Endothelial cell of umbilical vein (primary cell): ENCODE measurements at places on chromosomes 1 and 21.

GRCh38 chr1:187513190-187513589, 684.4 kb downstream of the PLA2G4A start:
- no peak for DNase-seq

- DNase-seq, result peak; percentile 24
Observed at GRCh38 chr1:226424221-226425003, 16.5 kb upstream of the PARP1 start.

GRCh38 chr1:182235604-182235951, 156.0 kb downstream of the GLUL start:
- no peak for DNase-seq

DNA sequence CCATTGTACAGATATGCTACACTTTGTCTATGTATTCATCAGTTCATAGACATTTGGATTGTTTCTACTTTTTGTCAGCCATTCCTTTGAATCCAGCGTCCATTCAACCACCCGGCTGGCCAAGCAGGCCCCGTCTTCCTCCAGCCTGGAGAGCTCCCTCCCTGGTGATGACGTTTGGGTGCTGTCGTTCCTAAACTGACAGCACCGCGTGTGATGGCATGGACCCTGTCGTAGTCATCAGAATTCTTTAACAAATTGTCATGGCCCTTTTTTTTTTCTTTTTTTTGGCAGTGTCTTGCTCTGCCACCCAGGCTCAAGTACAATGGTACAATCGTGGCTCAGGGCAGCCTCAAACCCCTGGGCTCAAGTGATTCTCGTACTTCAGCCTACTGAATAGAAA, 138.6 kb upstream of the ERRFI1 start:
- DNase-seq, result no peak

GRCh38 chr1:234722270-234722704, 112.3 kb upstream of the IRF2BP2 start:
- no peak for DNase-seq

GRCh38 chr1:52022133-52022532, 11.5 kb downstream of the KTI12 start:
- DNase-seq, result peak; percentile 91

DNA sequence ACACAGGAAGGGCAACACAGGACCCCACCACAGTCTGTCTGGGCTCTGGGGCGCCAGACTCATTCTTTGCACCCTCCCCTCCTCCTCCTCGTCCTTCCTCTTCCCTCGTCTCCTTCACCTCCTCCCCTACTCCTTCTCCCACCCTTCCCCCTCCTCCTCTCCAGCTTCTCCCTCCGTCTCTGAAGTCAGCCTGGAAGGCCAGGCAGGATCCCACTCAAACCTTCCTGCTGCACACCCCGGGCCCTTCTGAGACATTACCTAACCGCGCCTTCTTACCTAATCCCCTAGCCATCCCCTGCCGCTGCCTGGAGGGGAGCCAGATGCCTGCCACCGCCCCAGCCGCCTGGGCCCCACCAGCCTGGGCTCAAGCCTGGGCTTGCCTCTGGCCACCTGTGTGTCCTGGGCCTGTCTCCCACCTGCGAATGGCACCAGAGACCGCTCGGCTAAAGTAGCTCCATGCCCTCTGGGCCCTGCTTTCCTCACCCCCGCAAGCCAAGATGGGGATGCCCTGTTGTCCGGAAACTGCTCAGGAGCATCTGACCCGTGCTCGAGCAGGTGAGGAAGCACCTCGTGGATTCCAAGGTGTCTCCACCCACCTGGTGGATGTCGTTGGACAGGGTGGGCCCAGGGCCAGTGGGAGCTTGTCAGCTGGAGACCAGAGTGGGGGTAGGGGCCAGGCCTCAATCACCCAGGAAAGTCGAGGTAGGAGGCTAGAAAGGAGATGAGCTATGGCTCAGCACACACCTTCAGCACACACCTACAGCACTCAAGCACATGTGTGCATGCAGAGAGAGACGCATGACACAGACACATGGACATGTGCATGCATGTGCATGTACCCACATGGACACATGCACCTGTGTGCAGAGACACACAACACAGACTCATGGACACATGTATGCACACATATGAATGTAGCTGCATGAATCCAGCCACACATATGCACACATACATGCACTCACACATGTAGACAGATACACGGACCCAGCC, 31.9 kb downstream of the WNT9A start:
- no peak for DNase-seq

DNA sequence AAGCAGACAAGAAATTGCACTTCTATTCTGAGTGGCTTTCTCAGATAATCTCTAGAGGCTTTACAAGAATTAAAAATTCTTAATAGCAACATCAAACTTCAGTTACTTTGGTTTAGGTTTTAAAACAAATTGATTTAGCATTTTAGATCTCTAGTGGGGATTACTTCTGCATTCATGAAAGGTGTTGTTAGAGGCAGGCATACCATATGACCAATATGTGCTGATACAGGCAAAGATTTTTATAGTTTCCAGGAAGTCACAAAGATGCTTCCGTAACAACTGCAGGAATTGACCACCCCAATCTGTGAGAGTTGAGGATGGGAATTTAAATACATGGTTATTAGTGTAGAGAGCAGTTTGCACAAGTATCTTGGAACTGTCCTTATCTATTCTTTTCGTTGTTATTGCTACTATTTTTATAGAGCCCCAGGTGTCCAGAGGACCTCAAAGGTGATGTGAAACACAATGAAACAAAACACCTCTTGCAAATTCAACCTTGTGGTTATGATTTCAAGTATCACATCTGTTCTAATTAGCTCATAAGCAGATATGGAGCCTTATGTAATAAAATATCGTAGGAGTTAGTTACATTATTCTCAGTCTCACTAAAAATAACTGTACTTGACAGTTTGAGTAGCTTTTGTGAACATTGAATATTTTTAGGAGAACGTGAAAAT, 512.7 kb upstream of the ADGRL4 start:
- DNase-seq, result no peak

DNA sequence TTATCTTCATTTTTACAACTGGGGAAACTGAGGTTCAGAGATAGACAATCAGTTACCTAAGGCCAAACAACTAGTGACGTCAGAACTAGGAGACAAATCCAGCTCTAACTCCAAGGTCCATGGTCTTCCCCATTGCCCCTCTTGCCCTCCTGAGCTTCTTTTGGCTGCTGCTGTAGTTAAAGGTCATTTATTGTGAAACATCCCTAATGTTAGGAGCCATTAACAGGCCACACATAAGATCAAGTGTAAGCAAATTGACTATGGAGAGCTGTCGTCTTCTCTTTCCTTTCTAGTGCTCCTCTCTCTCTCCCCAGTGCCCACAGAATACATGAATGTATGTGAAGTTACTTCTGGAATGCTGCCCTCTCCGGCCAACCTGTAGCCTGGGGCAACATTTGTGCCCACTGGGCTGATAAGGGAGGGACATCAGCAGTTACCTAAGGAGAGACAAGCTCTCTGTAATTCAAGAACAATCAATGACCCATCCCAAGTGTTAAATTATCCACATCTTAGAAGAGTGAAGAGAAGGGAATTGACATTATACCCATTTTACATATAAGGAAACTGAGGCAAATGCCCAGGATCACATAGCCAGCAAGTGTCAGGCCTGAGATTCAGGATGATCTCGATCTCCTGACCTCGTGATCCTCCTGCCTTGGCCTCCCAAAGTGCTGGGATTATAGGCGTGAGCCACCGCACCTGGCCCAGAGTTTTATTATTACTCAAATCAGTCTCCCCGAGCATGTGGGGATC, 40.1 kb downstream of the PTAFR start:
- DNase-seq, result no peak

DNA sequence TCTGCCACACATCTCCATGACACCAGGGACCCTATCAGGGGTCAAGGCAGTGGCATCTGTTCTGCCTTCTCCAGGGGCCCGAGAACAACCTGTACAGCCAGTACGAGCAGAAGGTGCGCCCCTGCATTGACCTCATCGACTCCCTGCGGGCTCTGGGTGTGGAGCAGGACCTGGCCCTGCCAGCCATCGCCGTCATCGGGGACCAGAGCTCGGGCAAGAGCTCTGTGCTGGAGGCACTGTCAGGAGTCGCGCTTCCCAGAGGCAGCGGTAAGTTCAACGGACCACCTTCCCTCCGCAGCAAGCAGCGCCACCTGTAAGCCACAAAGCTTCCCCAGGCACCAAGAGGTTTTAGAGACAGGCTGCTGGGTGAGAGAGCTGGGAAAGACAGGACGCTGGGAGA, 15.9 kb downstream of the MX2 start:
- DNase-seq, result no peak

GRCh38 chr1:11499601-11500331, 20.8 kb downstream of the DISP3 start:
- DNase-seq, result no peak

GRCh38 chr21:45517249-45518065, 24.8 kb downstream of the SLC19A1 start:
- peak; percentile 15 for DNase-seq

- no peak for DNase-seq
Observed at GRCh38 chr1:51342591-51343206, 12.3 kb upstream of the TTC39A start.

DNA sequence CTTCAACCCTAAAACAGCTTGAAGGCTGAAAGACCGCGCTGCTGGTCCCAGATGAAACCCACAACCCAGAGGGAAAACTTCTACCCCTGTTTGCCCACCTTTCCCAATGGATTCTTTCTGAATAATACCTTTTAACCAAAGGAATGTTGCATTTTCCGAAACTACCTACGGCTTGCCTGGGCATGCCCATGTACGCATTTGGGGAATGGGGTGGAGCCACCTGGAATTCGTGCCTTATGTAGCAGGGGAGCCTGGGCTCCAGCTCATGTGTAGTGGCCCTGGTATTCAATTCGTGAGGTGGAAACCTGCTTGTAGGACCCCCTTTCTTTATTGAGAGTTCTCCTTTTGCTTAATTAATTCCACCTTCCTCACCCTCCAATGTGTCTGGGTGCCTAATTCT, 256.6 kb upstream of the RGS18 start:
- no peak for DNase-seq

- DNase-seq, result no peak
Observed at GRCh38 chr1:198107091-198107501, 49.7 kb upstream of the NEK7 start.

DNA sequence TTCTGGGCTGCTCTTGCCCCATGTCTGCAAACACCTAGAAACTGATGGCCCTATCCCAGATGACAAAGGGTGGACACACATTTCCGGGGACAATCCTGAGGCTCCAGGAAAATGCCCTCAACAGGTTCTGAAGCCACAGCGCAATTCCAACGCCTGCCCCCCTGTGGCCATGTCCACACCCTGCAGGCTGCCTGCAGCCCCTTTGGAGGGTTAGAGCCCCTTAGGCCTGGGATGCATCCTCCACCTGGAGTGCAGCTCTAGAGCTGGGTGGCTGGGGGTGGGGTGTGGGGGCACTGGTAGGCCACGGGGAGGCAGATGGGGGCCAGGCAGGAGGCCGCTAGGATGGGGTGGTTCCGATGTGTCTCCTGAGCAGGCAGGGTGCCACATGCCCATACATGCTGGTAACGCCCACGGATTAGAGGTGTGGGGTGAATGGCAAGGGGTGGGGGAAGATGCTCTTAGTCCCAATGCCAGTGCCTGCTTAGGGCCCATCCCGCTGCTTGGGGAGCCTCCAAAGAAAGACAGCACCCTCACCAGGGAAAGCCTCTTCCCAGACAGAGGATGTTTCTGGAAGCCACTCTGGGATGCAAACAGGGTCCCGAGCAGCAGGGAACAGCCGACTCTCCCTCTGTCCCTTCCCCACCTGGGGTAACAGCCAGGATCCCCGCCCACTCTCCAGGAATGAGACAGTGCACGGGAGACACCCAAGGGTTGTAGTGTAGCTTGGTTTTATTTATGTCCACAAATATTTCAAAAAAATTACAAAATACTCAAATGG, 34.0 kb downstream of the SLC45A1 start:
- no peak for DNase-seq

DNA sequence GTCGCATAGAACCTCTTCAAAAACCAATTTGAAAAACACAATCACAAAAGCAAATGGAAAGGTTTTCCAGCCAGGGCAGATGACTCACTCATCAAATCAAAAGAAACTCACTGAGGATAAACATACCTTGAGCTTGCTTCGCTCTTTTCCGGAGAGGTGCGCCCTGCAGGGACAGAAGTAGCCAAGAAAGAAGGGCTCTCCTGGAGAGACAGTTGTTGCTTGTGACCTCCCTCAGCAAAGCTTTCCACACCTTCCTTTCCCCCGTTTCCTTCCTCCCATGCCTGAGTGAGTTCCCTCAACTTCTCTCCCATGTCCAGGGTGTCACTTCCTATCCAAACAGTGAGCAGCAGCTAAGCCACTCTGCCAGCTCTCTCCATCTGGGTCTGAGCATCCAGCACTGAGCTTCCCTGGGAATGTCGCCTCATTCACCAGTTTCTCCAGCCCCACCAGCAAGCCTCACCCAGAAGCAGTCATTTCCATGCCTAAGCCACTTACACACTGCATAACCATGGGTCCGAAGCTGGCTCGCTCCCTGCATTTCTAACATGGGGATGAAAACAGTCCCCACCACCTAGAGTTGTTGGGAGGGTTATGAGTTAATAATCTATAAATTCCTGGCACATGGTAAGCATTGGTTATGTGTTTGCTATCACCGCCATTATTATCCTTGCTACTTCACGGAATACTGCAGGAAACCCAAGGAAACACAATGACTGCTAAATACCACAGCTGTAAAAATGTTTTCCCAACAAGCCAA, 75.0 kb downstream of the PTPN14 start:
- peak; percentile 76 for DNase-seq

GRCh38 chr1:42179900-42180329, 15.4 kb upstream of the GUCA2A start:
- peak; percentile 27 for DNase-seq

DNA sequence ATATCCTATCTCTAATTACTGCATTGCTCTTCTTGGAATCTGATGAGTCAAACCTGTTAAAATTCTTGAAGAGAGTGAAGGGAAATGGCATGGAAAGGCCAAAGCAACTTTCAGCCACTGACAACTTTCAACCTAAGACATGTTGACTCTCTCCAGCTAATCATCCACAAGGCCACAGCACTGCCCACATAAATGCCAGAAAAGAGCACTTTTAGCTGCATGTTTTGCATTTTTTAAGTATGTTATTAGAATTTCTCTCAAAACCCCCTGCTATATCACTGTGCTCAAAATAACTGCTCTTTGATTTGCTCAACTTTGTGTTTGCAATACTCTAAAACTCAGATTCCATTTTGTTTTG, 352.5 kb downstream of the ADGRL2 start:
- no peak for DNase-seq

DNA sequence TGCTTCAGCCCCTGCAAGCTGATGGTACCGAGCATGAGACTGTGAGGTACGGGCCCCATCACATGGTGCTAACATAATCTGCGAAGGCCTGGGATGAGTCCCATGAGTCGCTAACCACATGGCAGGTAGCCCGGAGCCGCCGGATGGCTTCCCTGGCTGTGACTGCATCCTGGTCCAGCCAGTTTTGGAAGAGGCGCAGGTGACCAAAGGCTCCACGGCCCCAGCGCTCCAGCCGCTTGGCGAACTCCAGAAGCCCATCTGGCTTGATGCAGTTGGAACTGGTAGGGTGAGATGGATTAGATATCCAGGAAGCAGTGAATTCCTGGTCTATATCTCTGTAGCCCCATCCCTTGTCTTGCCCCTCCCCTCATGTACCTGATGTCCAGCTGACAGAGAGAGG, 24.6 kb downstream of the LRRC41 start:
- no peak for DNase-seq
